ENCODE measurements at places on chromosomes 11 and 22.

GRCh38 chr11:24609192-24610119, 112.6 kb downstream of the LUZP2 start:
- no peak for DNase-seq

- no peak for DNase-seq
Measured at GRCh38 chr22:42560381-42560780, 6.6 kb downstream of the SERHL2 start.

DNA sequence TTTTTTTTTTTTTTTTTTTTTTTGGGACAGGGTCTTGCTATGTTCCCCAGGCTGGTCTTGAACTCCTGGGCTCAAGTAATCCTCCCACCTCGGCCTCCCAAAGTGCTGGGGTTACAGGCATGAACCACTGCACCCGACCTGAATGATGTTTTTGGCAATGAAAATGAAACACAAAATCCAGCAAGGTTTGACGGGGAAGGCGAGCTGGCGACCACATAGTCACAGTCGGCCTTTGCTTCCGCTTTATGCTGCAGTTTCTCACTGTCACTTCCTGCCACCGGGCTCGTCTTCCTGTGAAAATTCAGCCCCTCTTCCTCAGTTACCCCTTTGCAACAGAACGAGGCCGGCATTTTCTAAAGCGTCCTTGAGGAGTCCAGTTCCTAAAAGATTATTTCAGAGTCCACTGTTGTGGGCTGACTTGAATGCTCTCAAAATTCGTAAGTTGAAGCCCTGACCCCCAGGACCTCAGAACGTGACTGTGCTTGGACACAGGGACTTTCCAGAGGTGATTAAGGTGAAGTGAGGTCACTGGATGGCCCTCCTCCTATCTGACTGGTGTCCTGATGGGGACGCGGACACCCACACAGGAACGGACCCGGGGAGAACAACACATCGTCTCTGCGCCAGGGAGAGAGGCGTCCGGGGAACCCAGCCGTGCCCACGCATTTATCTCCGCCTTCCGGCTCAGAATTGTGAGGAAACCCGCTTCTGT, 2.9 kb upstream of the BID start:
- DNase-seq, result no peak

DNA sequence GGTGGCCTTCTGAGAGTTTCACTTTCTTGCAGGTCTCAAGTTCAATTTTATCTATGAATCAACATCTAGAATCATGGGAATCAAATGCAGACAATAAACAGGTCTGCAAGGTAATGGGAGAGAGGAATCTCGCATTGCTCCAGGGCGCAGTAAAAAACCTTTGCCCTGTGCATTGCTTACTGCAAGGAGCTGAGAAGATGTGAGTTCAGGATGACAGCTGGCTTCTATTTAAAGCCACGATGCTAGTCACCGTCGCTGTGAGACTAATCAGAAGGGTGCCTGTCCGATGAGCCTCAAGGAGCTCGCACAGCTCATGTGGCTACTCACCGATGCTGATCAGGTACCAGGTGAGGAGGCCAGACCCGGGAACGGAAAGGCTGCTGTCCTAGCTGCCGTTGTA, 30.2 kb upstream of the APOA1 start:
- DNase-seq, result no peak

DNA sequence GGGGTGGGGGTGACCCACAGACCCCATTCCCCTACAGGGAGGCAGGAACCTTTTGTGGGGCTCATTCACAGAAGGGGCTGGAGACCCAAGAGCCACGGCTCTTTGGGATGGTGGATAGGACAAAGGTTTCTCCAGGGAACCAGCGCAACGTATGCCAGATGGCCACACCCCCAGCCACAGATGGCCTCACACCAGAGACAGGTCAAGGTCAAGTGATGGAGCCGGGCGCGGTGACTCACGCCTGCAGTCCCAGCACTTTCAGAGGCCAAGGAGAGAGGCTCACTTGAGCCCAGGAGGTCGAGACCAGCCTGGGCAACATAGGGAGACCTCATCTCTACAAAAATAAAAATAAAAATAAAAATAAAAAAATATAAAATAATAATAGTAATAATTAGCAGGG, 17.1 kb upstream of the BRSK2 start:
- DNase-seq, result no peak

GRCh38 chr11:5690736-5691135, 1.1 kb downstream of the TRIM22 start:
- peak; percentile 41 for DNase-seq

GRCh38 chr22:41030891-41031290, 61.5 kb upstream of the EP300 start:
- no peak for DNase-seq
